ENCODE measurements at places on chromosomes 5 and 9.

DNA sequence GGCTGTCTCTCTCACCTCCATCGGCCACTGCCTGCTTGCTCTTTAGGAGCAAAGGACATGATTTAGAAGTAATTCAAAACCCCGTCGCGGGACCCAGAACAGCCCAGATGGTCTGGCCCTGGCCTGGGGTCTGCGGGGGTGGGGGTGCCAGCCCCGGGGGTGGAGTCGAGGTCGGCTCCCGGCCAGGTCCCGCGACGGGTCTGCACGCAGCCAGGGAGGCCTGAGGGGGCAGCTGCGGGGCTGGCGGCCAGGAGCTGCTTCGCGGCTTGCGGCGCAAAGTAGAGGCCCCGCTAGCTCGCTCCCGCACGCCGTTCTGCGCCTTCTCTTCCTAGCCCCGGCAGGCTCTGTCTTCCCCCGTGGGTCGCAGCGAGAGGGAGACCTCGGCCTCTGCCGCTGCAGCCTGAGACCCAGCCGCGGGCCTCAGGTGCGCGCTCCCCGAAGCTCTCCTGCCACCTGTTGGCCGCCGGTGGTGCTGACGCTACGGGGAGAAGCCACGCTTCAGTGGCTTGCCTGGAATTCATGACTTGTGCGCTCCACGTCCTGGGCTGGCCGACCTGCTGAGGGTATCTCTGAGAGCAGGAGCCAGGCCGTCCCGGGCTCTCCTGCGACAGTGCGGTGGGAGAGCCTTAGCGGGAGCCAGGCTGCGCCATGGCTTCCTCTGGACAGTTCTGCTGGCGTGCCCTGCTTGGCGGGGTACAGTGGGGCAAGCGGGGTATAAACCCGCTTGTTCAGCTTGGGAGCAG lies 157.2 kb upstream of the PITX1 start:
- peak; percentile 56 for DNase-seq

DNA sequence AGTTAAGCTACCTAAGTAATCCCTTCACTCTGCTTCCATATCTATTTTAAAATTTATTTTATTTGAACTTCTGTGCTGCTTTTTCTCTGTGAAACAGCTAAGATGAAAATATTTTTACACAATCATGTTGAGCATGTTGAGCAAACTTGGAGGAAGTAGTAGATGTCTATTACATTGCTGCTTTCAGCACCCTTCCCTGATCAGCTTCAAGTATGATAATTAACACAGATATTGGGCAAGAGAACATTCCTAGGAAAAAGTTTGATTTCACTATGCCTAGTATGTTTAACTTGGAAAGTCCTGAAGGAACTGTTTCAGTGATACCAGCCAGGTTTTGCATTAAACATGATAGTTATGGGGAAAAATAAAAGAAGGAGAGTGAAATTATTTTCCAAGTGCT lies 283.6 kb downstream of the ELAVL2 start:
- DNase-seq: no peak

- DNase-seq: no peak
Measured at GRCh38 chr9:96419691-96419969, 1.5 kb upstream of the ZNF367 start.

DNA sequence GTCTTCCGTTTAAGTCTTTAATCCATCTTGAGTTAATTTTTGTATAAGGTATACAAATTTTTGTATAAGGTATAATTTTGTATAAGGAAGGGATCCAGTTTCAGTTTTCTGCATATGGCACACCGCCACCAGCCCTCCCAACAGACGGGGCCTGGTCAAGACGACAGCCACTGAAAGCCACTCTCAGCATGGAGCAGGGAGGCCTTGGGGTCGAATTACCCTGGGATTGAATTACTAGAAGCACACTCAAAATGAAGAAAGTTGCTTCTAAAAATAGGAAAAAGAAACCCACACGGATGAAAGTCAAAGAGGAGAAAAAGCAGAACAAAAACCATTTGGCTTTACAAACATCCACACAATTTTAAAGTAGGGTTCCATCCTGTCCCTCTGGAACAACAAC lies 586.2 kb upstream of the ADAMTS16 start:
- no peak for DNase-seq

- DNase-seq: peak; percentile 78
Measured at GRCh38 chr9:130779153-130779855, 55.8 kb upstream of the ABL1 start.

GRCh38 chr5:8445139-8445538 lies 576.2 kb downstream of the MTRR start:
- DNase-seq: no peak

All from fibroblast of mammary gland (primary cell).